ENCODE measurements at places on chromosomes 5 and 9. TPM values are rescaled to one million over a fixed set of nuclear protein-coding genes. Genes with fewer than 3 reads are reported as not detected.

DNA sequence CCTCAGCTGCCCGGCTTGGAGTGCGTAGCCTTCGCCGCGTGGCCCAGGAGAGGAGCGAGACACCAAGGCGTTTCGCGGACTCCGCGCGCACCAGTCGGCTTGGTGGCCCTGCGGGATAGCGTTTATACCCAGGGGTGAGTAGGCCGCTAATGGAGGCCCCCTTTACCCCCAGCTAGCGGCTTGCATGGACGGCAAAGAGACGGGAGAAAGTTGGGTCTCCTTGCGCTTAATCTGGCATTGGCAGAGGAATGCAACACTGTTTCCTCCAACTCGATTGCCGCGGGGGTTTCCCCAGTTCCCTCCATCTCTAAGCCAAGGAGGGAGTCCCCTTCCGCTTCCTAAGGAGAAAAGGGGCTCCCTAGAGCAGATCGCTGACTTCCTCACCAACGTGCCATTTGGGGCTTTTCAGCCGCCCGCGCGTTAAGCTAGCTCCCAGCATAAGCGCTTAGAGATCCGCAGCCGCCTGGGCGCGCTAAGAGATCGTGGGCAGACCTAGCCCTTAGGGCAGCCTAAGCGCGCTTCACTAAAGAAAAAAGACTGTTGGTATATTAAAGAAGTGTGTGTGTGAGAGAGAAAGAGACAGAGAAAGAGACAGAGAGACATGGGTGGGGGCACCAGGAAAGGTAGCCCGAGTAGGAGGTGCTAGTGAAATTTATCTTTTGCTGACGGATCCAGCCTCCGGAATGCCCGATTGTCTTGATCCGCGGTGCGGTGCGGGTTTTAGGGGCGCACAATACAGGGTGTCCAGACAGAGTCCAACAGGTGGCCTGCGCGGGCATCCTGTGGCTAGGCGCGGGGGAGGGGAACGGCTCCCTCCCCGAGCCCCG lies 597.9 kb upstream of the SGCD start:
- DNase-seq = no peak

GRCh38 chr9:128120061-128120740 lies 7.3 kb downstream of the PTGES2 start:
- DNase-seq = no peak

DNA sequence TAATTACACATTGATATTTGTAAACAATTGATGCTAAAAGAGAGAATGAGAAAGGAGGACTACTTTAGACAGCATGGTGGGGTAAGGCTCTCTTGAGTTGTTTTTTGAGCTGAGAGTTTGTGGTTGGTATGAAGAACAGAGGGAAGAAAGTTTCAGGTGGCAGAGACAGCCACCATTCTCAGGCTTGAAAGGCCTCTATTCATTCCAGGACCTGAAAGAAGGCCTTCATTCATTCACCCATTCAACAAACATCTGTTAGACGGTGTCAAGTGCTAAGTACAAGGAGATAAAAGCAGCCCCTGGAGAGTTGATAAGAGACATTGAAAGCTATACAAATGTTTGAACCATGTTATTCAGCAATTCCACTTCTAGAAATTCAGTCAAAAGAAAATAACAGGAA lies 21.7 kb upstream of the ADAM19 start:
- DNase-seq = peak; percentile 22

DNA sequence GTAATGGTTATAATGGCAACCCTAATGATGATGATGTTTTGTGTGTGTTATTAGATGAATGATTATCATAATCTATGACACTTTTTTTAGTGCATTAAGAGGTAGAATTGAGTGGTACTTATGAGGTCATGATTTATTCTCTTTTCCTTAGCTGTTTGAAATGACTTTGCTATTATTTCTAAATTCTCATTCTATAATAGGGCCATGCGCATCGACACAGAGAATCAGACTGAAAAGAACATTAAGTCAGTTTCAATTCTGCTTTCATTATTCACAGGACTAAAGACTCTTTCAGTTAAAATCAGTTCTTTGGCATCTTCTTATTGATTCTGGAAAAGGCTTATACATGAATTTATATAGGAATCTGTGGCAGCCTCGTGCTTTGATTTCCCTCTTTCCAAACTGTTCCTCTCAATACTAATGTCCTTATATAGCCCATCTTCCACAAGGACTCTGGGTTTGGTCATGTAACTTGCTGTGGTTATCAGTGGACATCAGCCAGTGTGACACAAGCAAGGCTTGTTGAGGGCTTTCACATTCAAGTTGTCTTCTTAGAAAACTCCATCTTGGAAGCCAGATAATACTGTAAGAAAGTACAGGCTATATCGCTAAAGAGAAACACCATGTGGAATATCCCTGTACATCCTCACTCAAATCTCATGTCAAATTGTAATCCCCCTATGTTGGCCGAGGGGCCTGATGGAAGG lies 140.3 kb upstream of the CHD1 start:
- DNase-seq = no peak

- no peak for DNase-seq
Observed at GRCh38 chr9:72485821-72486593, 35.4 kb upstream of the TMC1 start.

DNA sequence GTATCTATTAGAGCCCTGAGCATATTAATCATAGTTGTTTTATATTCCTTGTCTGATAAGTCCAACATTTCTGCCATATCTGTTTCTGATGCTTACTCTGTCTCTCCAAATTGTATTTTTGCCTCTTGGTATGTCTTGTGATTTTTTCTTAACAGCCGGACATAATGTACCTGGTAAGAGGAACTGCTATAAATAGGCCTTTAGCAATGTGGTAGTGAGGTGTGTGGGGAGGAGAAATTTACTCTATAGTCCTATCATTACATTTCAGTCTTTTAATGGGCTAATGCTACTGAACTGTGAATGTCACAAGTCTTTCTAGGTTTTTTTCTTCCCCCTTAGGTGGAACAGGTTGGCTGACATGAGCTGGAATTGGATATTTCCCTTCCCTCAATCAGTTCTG lies 176.1 kb upstream of the FGF10 start:
- no peak for DNase-seq

DNA sequence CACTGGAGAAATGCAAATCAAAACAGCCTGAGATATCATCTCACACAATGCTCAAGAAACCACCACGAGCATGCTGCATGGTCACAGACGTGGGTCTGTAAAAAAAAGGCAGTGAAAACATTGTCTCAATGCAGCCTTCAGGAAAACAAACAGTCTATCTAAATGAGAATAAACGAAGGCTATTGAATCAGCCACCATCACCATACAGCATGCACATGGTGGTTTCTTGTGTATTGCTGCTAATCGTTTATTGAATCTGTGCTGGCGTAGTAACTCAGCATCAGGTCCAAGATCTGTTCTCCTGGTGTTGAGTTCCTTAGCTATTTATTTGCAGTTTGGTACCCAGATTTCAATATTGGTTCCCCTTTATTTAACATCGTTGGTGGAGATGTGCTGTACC lies 1115.0 kb downstream of the CDH18 start:
- no peak for DNase-seq

GRCh38 chr5:122076669-122077365 lies 1.2 kb downstream of the LOX start:
- peak; percentile 70 for DNase-seq

- no peak for DNase-seq
Observed at GRCh38 chr9:123990427-123990826, 21.1 kb upstream of the LHX2 start.

Gene SHOC1
- not detected for polyA plus RNA-seq

Gene AUH
- 20.7 TPM for polyA plus RNA-seq

Gene SUB1
- 182 TPM for polyA plus RNA-seq
